ENCODE measurements at places on chromosomes 2 and 18.
A peak's percentile ranks its signal among the peaks of the same experiment; 100 is the strongest.

GRCh38 chr2:194822657-194823056, 834.4 kb upstream of the SLC39A10 start:
- no peak for DNase-seq

GRCh38 chr18:8996771-8997432, 105.6 kb upstream of the NDUFV2 start:
- no peak for DNase-seq

GRCh38 chr2:120719491-120719890, 16.2 kb upstream of the GLI2 start:
- no peak for DNase-seq

DNA sequence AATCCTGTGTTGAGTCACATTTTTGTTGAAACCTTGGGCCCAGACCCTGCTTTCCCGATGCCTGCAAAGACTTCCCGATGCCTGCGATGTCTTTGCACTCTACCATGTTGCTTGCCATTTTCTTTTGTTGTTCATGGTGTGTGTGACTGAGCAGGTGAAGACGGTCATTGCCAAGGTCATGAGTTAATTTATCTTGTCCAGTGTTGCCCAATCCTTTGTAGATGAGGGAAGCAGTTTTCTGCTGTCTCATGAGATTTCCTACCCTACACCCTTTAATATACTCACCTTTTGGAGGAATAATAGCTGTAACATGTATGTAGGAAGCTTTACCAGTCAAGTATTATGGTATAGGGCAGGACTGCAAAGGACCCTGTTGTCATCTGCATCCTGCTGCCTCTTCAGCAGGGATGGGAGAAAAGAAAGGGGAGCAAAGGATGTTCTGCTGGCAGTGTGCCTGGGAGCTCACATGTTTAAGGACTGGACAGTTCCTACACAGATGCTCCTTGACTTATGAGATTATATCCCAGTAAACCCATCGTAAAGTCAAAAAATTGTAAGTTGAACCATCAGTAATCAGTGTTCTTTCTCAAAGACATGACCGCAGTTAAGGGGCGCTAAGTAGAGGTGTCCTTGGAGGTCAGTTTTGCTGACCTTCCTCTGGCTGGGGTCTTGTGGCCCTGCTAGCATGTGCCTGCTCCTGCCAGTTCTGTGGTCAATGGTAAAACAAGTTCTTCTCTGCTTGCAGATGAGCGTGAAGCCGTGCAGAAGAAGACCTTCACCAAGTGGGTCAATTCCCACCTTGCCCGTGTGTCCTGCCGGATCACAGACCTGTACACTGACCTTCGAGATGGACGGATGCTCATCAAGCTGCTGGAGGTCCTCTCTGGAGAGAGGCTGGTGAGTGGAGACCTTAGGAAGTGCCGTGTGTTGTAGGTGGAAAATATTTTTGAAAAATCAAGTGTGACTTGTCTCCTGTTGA, 124.8 kb upstream of the EML6 start:
- no peak for DNase-seq

- DNase-seq: no peak
These were observed 21.0 kb downstream of the PNPT1 start for GRCh38 chr2:55672630-55673029.

DNA sequence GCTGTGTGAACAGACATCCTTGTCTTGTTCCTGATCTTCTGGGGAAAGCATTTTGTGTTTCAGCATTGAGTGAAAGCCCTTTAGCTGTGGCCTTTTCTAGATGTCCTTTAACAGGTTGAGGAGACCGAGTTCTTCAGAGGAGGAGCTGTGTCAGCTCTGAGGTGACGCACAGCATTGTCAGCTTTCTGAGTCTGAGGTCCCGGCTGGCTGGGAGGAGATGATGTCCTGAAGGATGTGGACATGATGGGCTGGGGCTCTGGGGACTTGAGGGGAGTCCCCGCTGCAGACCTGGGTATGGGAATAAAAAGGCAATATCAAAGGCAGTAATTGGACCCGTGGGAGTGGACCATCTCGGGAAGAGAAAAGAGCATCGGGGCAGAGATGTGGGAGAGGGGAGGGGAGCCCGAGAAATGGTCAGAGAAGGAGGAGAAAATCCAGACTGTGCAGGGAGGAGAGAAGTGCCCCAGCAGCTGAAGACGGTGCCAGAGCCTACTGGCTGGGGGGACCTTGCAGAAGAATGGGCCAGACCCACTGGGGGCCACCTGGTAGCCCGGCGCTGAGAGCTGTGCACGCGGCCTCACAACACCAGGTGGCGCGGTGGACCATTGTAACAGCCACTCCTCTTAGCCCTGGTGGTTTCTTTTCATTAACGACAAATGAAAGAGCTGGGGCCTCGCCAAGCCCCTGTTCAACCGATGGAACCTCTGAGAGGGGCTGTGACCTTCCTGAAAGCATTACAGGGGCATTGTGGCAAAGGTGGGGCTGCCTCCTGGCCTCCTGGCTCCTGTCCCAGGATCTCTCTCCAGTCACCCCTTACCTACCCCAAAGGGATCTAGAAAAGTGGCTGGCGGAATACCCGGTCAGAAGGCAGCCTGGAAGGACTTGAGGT, 61.6 kb downstream of the ST3GAL5 start:
- peak; percentile 93 for DNase-seq

GRCh38 chr18:79615091-79615490, 64.5 kb upstream of the CTDP1 start:
- no peak for DNase-seq

DNA sequence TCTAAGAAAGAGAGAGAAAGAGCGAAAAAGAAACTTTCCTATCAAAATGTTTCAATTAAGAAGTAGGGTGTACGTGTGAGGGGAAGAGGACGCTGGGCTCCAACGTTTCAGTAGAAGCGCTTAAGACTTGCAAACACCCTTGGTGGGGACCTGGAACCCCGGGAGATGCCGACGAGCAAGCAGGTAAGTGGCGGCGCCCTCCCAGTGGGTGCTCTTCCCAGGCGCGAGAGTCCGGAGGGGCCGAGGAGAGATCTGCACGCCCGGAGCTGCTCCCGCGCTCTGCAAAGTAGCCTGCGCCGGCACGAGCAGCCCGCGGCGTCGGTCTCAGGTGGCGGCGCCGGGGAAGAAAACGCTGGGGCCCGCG, 678 bp upstream of the OTX1 start:
- DNase-seq: no peak

- DNase-seq: no peak
These were observed 125.3 kb downstream of the TMEM163 start for GRCh38 chr2:134593519-134593918.

DNA sequence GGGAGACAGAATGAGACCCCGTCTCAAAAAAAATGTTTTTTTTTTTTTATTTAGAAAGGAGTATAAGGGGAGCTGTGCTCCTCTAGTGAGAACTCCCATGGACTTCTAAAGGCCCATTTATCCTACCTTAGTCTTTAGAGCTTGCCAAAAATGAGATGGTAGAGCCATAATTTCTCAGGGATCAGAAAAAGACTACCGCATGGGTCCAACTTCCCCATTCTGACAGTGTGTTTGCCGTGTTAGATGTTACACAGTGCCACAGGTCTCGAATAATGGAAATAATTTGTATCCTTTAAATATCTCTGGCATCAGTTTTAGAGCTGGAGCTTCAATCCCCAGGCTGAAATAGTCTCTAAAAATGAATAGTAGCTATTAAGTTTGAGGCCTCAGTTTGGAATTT, 6.0 kb upstream of the SLC39A10 start:
- no peak for DNase-seq

- DNase-seq: peak; percentile 87
These were observed 316.5 kb downstream of the CYP26B1 start for GRCh38 chr2:71831193-71831577.

DNA sequence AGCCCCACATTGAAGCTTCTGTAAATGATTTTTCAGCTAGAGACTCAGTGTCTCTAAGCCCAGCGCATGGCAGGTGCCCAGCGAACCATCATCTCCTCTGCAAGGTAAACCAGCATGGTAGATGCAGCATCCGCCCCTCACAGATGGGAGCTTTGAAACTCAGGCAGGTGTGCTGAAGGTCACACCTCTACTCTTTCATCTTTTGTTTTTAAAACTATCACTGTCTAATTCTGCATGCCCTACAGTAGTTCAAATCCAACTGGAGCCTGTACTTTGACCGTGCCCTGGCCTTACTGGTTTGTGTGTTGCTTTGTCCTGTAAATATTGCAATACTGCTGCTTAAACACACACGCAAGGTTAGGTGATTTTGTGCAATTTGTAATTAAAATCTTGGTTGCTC, 831.1 kb downstream of the GALR1 start:
- peak; percentile 81 for DNase-seq

DNA sequence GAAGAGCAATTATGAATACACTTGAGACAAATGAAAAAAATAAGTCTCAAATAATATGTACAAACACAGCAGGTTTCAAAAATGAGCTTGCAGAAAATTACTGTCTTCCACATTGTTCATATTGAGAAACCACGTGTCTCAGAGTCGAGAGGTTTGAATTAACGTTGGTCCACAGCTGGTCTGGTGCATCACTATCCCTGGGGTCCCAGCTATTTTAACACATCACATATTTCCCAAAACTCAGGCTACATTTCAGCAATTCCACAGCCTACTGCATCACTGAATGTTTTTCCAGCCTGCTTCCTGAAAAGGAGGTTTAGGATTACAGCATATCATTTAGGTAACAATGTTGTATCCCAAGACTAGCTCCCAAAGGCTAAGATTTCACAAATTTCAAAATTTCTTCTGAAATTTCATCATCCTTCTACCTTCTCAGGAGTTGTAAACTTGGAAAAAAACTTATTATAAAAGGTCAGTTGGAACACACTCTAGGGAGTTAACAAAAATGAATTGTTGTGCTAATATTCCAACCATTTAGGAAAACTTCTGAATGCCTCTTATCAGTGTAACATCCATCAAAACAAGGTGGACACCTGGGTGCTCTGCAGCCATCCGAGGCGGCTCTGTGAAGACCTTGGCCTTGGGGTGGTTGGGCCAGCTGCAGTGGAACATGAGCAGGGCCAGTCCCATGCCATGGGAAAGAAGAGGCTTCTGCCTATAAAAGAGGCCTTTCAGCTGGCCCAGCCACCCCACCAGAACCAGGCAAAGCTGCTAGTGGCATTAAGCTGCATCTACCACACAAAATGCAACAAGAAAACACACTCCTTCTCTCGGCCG, 198.1 kb upstream of the RBBP8 start:
- no peak for DNase-seq

DNA sequence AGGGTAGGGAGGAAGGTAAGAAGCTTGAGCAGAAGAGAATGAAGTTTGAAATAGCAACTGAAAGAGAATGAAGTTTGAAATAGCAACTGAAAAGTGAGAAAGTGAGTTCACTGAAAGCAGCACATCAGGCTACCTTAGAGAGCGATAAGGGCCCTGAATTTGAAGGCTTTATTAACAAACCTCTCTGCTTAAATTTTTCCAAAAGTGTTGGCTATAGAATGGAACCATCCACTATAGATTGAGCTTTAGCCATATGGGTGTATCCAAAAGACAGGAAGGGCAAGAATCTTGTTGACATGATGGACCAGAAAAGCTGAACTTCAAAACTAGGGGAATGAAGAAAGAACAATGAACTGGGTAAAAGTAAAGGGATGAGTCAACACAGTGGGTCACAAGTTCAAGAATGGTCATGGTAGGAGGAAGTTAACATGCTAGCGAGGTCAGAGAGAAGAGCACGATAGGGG, 122.5 kb downstream of the ASXL3 start:
- DNase-seq: no peak

DNA sequence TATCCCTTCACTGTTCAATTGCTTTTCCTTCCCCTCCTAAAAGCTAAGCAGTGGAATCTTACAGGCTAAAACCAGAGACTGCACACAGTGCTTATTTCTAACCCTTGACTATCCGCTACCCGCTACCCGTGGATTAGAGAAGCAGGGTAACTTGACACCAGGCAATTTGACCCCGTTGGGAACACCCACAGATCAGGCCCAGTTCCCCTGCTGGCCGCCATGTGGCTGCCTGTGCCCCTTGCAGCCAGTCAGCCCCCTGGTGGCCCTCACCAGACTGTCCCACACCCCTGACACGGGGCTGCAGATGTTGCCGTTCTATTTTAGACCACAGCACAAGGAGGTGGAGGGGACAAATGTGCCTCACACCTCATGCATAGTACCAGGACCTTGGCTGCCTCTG, 74.8 kb downstream of the TXNL1 start:
- DNase-seq: no peak

GRCh38 chr2:75153221-75153620, 46.1 kb downstream of the TACR1 start:
- peak; percentile 57 for DNase-seq

GRCh38 chr2:164560181-164560792, 61.0 kb downstream of the GRB14 start:
- no peak for DNase-seq

- no peak for DNase-seq
These were observed 11.2 kb downstream of the STK25 start for GRCh38 chr2:241496904-241497877.

DNA sequence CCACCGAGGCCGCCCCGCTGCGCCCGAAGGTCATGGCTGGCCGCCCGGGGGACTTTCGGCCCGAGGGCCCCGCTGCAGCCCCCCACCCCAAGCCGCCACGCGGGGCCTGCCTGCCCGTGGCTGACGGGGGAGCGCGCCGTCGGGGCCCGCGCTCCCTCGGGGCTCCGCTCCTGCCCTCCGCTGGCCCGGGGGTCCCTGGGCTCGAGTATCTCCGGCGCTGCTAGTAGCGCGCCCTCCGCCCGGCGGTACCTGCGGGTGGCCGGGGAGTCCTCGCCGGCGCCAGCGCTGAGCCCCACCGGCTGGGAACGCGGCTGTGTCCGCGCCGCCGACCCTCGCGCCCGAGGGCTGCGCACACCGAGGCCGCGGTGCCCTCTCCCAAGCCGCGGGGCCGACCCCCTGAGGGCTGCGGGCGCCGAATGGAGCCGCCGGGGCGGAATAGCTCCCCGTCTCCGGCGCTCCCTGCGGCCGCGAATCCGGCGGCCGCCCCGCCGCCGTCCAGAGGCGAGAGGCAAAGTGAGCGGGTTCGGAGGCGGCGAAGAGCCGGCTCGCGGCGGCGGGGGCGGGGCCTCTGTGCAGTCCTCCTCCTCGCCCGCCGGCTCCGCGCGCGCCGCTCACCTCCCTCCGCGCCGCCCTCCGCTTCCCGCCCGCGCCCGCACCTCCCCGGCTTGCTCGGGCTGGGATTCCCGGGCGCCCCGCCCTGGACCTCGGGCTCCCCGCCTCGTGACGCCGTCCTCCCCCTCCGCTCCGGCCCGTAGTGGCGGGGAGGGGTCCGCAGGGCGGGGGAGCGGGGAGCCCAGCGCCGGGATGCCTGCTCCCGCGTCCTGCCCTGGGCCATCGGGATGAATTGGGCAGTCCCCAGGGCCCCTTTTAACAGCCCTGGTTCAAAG, at the start of gene KCNG3:
KCNG3 (minus strand) TSS at position 515 of the 887 bp plus-strand sequence; CDS start at position 34, 481 bp downstream.
- DNase-seq: no peak

DNA sequence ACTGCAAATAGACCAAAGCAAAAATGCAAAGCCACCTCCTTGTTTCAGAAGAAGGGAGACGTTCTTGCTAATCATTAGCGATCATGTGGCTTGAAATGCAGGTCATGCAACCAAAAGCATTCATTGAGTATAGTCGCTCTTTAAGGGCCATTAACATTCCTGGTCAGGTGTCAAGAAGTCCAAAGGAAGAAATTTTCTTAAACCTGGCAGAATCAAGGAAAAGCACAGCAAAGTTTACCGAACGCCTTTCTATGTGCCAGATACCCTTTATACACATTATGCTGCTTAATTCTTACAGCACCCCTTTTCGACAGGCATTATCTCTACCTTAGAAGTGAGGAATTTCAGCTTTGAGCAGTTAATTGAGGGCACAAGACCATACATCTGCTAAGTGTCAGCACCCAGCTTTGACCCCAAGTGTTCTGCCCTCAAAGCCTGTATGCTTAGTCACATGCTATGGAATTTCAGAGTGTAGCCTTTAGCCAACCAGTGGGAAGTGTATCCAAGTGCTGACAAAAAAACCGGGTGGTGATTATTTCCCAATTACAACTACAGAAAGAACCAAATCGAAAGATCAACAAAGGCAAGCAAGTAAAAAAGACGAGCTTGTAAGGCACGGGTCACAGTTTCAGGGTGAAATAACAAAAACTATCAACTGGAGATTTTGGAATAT, 70.8 kb downstream of the EPHA4 start:
- no peak for DNase-seq

All from esophagus muscularis mucosa (tissue), 4 donors.